Daoy (cell line): ENCODE measurements at places on chromosomes 7 and 10. TPM values are rescaled to one million over a fixed set of nuclear protein-coding genes. Genes with fewer than 3 reads are reported as not detected.

GRCh38 chr7:44156453-44157010, 15.4 kb upstream of the MYL7 start:
- DNase-seq, result no peak

- no peak for DNase-seq
Observed at GRCh38 chr10:3530783-3531645, 254.0 kb downstream of the KLF6 start.

- DNase-seq, result no peak
Observed at GRCh38 chr7:16652888-16653287, 6.9 kb downstream of the BZW2 start.

GRCh38 chr7:2019711-2020511, 212.8 kb downstream of the MAD1L1 start:
- DNase-seq, result peak; percentile 84

DNA sequence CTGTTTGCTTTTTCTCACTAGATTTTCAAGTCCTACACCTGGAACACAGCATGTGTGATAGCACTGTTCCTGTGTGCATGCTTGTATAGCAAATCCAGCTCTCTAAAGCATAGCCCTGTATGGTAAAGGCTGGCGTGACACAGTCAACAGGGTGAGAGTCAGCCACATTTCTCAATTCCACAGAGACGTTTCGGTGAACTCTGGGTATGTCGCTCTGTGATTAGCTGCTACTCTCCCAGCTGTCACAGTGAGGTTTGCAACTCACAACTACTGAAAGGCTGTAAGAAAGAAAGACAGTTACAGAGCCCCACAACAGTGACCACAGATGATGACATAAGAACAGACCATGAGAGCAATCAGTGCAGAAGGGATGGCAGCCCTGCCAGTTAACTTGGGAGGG, 170.6 kb upstream of the IMMP2L start:
- no peak for DNase-seq

DNA sequence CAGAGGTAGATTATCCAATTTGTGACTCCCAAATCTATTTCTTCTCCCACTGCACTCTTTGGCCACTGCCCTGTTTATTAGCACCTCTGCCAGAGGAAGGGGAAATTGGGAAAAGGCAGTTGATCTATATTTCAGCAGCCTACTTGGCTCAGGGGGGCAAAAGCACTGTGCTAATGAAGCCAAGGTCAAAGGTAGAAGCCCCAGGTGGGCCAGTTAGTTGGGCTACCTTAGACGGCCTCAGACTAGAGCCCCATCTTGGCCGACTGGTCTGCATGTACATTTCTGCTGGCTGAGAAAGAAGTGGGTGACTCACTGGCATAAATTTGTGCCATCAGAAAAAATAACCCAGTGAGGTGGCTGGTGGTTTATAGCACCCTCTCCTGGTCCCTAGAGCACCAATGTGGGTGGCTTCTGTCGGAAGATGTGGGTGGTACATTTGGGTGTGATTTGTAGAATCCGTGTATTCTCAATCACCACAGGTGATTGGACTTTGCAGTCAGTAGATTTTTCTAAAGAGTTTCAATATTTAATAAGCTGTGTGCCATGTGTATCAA, 293.3 kb upstream of the MKI67 start:
- DNase-seq, result peak; percentile 36

The FGL2 gene
- total RNA-seq, result not detected in 2 replicates

GRCh38 chr10:13351340-13351915, 3.3 kb upstream of the SEPHS1 start:
- DNase-seq, result no peak

DNA sequence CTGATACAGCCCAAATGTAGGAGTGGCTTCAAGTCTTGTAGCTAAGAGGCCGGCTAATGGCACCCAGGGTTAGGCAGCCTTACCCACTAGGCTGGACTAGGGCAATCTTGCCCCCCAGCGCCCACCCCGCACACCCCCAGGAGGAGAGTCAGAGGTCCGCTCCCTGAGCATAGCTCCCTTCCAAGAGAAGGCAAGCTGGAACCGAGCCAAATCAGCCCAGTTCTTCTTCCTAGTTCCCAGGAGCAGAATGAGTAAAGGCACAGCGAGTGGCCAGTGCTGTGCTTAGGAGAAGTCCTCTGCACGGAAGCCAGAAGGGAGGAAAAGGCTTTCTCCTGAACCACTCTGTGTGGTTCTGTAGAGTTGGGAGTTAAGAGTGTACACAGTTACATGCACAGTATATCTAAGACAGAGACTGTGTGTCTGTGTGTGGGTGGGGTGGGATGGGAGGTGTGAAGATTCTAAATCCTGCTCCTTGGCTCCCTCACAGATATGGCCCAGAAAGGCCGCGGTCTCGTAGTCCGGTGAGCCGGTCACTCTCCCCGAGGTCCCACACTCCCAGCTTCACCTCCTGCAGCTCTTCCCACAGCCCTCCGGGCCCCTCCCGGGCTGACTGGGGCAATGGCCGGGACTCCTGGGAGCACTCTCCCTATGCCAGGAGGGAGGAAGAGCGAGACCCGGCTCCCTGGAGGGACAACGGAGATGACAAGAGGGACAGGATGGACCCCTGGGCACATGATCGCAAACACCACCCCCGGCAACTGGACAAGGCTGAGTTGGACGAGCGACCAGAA, 59.7 kb upstream of the PDCD4 start:
- DNase-seq, result no peak

GRCh38 chr10:133131734-133132472, 28.1 kb upstream of the KNDC1 start:
- DNase-seq, result no peak

DNA sequence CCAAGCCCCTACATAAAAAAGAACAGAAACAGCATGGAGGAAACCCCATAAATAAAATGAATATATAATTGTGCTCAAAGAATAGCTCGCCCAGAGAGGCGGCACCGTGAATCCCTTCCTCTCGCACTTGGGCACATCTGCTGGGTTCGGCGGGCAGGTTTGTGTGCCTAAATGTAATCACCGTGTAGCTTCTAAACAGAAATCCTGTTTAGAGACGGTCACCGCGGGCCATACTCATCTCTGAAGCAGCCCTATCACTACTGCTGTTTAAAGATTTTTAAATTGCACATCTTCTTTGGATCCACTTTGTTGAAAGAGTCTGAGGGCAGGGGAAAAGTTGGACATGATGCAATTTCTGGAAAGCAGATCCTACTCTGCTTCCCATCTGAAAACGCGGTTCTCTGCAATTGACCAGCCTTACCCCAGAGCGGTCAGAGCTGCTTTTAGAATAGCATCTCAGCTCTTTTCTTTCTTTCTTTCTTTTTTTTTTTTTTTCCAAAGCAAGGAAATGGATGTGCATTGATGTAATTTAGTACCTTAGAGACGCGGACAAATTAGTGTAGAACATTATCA, 6.4 kb downstream of the DRGX start:
- DNase-seq, result no peak

GRCh38 chr7:29562307-29562706, 1.3 kb upstream of the PRR15 start:
- DNase-seq, result no peak

GRCh38 chr10:1048349-1048731, 579 bp downstream of the IDI1 start:
- DNase-seq, result no peak

- DNase-seq, result no peak
Observed at GRCh38 chr10:26689399-26689798, 8.1 kb upstream of the PDSS1 start.

The CACNB2 gene
- total RNA-seq, result 0.06 TPM in 1 of 2 replicates, not detected in the other

The DYNC1I1 gene
- 5.0 and 8.4 TPM in 2 replicates for total RNA-seq

The HOXA1 gene
- 5.5 and 6.4 TPM in 2 replicates for total RNA-seq

The SRI gene
- total RNA-seq, result 70.7 and 94.8 TPM in 2 replicates

DNA sequence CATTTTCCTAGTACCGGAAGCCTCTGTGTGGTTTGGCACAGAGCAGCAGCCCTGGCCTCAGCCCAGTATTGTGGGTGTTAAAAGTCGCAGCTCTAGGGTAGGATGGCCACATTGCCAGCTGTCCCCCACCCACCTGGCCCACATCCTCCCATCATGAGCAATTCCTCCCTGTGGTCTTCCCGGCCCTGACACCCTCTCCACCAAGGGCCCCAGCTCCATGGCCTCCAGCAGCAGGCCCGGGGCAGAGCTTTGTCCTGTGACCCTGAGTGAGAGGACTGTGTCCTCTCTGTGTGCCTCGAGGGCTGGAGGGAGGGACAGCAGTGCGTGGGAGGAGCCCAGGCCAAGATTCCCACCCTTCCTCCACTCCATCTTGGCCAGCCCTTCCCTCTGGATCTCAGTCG, 93.7 kb downstream of the MYL10 start:
- peak; percentile 82 for DNase-seq

The C7orf57 gene
- total RNA-seq, result 0.91 and 0.95 TPM in 2 replicates

- peak; percentile 73 for DNase-seq
Observed at GRCh38 chr10:16828114-16828568, 10.9 kb upstream of the RSU1 start.

The CPA2 gene
- total RNA-seq, result 0.11 TPM in 1 of 2 replicates, not detected in the other

The TYW1B gene
- 1.9 and 4.5 TPM in 2 replicates for total RNA-seq

- DNase-seq, result peak; percentile 93
Observed at GRCh38 chr7:143380260-143380645, 892 bp upstream of the ZYX start.

The NODAL gene
- not detected in 2 replicates for total RNA-seq

GRCh38 chr7:54774785-54775740, 16.1 kb upstream of the SEC61G start:
- DNase-seq, result no peak

DNA sequence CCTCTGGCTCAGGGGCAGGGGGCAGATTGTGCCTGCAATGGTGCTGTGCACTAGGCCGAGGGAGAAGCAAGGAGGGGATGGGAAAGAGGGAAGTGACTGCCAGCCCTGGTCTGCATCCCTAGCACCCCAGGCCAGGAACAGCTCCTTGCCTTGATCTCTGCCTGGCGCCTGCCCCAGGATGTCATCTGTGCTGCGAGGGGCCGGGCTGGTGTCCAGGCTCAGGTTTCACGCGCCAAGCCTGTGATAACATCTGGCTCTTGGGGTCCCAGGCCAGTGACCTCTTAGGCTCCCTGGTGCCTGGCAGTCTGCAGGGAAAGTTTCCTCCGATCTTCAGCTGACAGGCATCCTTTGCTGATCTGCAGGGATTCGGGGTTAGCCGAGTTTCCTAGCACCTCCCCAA, 193.5 kb upstream of the GPR26 start:
- no peak for DNase-seq

DNA sequence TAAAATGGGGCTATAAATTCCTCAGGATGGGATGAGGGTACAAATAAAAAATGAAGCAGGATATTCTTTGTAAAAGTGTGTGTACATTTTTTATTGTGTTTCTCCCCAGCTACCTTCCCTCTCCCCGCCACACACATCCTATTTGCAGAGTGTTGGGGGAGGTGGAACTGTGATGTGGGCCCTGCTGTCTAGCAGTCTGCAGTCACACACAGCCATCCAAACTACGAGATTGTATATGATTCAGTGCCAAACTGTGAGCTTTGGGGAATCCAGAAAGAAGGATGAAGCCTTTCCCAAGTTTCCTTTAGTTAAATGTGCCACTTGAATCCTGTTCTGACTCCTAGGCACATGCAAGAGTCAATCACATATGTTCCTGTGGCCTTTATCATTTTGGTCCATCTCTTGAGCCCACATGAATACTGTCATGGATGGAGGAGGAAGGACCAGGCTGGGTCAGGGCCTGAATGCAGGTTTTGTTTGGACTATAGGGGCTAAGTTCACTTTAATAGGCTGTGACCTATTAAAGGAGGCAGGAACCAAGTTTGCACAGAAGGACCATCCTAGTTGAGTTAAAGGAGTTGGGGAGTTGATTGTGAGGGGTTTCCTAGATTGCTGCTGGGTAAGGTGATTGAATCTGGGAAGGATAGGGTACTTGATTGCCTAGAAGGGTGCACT, 1.1 kb upstream of the SEMA4G start:
- no peak for DNase-seq

The SGMS1 gene
- 13.5 and 13.9 TPM in 2 replicates for total RNA-seq

DNA sequence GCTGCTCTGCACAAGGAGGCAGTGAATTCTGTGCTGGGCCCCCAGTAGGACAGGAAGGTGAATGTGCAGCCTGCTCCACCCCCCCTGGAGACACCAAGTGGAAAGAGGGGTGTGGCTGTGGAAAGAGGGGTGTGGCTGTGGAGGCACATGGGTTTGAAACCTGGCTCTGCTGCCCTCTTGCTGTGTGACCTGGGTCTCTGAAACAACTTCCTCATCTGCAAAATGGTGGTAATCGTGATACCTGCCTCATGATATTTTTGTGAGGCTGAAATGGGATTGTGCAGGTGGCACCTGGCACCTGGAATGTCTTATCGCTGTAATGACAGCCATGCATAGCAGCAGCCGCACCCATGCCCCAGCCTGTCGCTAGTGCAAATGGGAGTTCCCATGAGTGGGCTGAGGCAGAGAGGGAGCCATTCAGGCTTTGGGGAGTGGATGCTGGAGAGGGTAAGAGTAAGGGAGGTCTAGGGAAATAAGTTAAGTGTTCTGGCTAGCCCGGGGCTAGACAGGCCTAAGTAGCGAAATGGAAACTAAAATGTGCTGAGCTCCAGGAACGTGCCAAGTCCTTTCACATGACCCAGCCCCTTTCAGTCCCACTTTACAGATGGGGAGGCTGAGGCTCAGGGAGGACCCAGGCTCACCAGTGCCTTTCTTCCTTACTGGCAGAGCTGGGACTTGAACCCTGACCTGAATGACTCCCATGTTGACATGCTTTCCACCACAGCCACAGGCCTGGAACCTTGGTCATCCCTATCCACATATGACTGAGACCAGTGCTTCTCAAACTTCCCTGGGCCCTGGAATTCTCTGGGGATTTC, 35.0 kb downstream of the C10orf105 start:
- peak; percentile 25 for DNase-seq

- DNase-seq, result no peak
Observed at GRCh38 chr10:103732339-103733044, 122.9 kb downstream of the SH3PXD2A start.

DNA sequence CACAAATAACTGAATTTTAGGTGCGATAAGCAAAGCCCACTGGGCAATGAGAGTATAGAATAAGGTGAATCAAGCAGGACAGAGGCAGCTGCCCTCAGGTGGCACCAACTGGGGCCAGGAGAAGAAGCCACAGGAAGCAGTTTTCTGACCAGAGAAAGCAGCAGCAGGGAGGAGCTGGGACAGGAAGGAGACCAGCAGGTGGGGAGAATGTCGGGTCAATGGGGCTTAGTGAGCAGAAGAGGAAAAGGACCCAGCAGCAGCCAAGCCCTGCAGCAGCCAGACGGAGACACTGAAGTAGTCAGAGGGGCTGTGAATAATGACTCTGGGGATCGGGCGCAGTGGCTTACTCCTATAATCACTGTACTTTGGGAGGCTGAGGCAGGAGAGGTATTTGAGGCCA, 209.6 kb upstream of the SH2B2 start:
- DNase-seq, result no peak

The NEBL gene
- under 0.01 TPM in 1 of 2 replicates, not detected in the other for total RNA-seq

DNA sequence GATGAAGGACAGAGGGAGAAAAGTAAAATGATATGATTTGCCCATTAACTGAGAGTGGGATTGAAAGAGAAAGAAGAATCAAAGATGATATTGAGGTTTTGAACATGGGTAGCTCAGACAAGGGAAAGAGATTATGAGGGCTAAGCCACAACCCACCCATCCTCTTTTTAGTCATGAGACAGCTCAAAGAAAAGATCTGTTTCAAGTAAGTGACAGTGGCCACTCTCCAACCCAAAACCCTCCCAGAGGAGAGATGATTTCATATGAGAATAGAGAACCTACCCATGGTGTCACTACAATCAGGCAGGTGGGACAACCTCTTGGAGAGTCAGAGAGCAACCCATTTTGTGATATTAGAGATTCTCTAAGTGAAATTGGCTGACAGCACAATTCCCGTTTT, 32.2 kb downstream of the PLXNA4 start:
- DNase-seq, result no peak
